ENCODE measurements at places on chromosomes 16 and 17.

- no peak for DNase-seq
These were observed 573 bp downstream of the CTDNEP1 start for GRCh38 chr17:7250695-7251627.

DNA sequence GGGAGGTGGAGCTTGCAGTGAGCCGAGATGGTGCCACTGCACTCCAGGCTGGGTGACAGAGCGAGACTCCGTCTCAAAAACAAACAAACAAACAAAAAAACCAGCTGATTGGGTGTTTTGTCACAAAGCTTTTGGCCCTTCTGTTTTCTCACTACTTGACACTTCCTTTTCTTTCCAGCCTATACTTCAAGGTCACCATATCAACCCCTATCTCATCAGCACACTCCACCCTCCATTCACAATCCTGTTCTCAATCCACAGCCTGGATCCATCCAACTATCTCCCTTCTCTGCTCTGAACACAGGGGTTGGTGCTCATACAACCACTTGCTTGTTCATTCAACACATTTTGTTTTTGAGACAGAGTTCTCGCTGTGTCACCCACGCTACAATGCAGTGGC lies 6.6 kb upstream of the MED11 start:
- DNase-seq: no peak

DNA sequence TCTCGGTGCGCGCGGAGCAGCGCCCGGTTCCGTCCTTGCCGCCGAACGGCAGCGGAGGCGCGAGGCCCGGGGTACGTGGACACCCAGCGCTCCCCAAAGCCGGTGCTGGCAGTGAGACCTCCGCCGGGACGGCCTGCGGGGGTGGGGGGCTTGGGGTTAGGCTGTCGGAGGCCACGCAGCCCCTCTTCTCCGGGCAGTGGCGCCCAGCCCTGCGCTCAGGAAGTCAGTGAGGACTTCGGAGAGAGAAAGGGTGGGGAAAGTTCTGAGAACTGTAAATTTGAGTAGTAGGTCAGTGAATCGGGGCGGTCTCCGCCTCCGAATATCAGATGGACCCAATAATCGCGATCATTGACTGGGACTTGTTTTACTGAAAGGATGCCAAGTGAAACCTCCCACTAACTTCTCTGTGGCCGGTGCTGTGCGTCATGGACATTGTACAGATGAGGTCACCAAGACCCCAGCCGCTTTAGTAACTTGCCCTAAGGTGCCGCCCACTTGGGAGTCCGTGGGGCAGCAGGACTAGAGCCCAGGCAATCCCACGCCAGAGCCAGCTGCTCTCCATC lies 468 bp downstream of the IL4R start:
- DNase-seq: peak; percentile 80

GRCh38 chr16:86467490-86467889 lies 42.8 kb upstream of the FOXF1 start:
- no peak for DNase-seq

DNA sequence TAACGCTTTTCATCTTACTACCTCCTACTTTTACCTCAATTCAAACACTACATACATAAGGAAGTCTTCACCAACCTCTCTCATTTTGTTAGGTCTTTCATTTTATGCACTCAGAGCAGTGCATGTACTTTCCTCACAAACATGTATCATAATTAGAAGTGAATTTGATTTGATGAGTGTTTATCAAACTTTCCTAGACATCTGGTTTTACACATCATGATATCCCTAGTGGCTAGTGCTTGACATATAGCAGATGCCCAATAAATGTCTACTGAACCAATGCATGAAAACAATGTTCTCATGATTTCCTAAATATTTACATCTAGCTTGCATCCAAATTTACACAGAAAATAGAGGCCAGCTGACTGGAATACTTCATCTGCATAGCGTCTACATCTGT lies 323.4 kb upstream of the KIF2B start:
- no peak for DNase-seq

DNA sequence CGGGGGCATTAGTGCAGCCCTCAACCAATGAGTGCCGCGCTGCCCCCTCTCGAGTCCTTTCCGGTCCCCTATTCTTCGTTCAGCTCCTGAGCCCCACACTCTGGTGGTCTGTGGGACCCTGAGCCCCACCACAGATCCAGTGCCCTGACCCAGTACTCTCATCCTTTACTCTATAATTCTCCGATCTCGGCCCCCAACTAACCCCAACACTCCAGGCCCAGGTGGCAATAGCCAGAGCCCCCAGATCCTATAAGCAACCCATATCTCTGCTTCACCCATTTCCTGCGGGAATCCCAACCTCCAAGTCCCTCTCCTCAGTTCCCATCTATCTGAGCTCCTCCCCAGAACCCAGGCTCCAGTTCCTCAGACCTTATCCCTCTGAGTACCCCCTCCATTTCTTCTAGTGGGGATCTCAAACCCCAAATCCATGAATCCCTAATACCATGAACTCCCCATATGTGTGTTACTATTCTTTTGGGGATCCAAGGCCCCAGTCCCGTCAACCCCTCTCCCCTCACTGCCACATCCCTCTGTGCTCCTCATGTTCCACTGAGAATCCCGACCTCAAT lies 1.0 kb upstream of the TBC1D10B start:
- DNase-seq: no peak

DNA sequence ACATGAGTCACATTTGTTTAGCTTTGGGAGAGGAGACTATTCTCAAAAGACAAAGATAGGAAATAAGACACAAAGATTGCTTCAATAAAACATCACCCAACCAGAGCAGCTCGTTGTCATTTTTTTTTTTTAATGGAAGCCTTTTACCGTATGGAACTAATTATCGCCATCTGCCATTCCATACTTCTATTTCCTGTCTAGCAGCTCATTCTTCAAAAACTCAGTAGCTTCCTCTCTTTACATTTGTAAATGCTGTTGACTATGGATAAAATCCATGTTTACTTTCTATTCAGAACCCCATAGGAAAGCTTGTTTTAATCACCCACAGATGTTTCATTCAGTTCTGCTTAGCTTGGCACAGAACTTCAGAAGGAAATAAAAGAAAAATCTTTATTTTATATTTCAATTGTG lies 110.0 kb upstream of the PSMD7 start:
- no peak for DNase-seq

DNA sequence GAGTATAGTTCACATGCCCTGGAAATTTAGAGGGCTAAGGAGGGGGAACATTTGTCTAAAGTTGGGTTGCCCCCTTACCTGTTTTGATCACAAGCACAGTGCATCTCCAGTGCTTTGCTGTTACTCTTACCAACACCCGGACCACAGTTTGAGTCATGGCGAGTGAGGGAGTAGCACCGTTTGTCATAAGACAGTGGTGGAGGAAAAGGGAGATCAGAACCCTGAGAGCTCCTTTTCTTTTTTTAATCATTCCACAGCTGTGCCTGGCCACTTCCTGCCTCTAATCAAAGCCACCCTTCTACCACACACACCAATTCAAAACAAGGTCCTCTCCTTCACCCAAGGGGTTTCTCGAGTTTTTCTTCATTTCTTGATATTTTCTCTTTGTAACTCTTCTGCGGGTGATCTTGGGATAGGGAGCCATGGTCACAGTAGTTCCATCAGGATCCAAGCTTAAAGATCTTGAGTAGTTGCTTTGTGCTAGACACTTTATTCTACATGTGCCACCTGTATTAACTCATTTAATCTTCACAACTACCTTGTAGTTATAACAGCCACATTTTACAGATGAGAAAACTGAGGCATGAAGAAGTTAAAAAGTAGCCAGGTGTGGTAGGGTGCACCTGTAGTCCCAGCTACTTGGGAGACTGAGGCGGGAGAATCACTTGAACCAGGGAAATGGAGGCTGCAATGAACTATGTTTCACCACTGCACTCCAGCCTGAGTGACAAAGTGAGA lies 5.0 kb upstream of the MYL4 start:
- peak; percentile 59 for DNase-seq

GRCh38 chr16:4290236-4290830 lies 17.5 kb upstream of the TFAP4 start:
- DNase-seq: no peak

DNA sequence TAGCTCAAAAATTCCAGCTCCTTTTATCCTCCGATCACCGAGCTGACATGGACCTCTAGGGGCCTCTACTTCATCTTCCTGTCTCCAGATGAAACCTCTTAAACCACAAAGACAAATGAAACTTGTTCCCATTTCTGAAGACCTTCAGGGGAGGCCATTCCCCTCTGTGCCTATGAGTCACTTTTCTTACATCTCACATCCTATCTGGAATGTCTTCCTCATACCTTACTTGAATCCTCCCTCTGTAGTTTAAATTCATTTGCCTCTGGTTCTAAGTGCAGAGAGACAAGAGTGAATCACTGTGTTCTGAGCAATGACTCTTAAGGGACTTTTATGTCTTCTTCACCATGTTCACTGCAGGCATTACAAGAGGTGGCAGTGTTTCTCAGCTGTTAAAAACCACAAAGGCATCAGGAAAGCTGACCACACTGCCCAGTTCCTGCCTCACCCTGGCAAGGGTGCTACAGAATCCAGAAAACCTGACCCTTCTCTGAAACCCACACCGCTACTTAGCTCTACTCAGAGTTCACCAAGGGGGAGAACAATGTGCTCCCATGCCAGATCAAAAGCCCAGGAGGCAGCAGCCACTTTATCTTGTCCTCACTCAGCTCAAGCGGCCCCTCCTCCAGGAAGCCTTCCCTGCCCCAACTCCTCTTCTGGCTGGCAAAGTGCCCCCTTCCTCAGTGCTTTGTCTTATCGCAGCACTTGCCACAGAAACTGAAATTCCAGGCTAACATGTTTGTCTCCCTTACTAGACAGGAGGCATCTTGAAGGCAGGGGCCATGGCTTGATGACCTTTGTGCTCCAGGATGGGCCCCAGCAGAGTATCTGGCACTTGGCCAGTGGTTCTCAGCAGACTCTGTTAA lies 6.4 kb downstream of the CUEDC1 start:
- no peak for DNase-seq

DNA sequence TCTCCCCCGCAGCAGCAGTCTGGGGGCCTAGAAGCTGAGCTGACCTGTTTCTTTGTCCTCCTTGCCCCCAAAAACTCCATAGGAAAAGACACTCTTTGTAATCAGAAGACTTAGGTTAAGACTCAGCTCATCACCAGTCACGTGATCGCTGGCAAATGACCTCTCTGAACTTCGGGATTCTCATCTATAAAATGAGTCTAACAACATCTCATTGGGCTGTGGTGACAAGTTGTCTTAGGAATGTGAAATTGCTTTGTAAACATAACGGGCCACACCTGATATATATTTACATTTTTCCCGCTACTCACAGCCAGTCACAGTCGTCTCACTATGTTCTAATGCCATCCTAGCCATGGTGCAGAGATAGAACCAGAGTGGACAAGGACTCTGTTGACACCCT lies 86.0 kb upstream of the LHX1 start:
- no peak for DNase-seq

GRCh38 chr17:14514973-14515372 lies 214.1 kb downstream of the HS3ST3B1 start:
- no peak for DNase-seq

GRCh38 chr16:80350061-80350460 lies 190.7 kb upstream of the DYNLRB2 start:
- DNase-seq: no peak

DNA sequence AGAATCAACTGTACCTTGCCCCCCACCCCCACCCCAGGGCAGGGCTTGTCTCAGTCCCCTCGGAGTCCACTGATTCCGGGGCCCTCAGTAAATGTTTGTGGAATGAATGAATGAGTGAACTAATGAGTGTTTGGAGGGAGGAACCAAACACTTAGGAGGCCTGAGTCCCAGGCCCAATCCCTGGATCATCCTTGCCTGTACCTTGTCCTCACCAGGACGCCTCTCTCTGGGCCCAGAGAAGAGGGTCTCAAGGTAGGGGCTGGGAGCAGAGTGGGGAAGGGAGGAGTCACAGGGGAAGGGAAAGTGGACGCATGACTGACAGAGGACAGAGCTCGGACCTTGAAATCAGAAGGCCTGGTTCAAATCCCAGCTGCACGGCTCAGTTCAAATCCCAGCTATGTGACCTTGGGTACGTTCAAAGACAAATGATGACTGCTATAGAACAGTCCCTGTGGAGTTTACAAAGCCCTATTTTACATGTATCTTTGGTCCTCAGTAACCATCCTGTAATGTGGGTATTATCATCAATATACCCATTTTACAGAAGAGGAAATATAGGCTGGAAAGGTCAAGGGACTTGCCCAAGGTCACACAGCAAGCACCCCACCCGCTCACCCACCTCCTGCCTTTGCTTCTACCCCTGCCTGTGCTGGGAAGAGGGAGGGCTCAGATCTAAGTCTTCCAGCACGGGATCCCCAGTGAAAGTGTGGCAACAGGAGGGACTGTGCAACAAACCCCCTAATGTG lies 18.3 kb downstream of the SLC4A1 start:
- no peak for DNase-seq

- no peak for DNase-seq
These were observed 9.2 kb downstream of the UBFD1 start for GRCh38 chr16:23566724-23567123.

DNA sequence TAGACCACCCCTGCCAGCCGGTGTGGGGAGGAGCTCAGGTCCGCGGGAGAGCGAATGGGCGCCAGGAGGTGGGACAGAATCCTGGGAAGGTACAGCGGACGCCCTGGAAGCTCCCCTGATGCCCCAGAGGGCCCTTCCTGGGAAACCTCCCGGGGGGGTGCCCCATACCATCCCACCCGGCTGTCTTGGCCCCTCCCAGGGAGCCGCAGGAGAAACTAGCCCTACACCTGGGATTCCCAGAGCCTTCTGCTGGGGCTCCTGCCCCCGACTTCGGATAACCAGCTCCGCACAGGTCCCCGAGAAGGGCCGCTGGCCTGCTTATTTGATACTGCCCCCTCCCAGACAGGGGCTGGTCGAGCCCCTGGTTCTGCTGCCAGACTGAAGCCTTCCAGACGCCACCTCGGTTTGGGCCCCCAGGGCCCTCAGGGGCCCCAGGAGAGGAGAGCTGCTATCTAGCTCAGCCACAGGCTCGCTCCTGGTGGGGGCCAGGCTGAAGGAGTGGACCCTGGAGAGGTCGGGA lies 3.0 kb upstream of the CBX4 start:
- DNase-seq: peak; percentile 11

DNA sequence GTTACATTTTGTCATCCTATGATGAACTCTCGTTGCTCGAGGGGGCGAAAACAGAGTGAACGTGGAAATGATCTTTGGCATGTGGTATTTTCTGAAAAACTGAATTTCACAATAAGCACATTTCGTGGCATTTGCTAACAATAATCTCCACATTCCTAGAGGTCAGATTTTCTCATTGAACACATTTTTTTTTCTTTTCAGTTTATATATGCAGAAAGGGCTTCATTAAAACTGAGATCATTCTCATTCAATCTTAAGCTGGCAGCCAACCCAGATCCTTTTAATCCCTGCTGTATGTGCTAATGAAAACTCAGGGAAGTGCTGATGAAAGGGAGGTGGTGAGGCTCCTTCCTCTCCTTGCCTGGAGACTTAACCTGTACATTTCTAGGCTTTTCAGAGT lies 52.6 kb downstream of the PRKCA start:
- no peak for DNase-seq

DNA sequence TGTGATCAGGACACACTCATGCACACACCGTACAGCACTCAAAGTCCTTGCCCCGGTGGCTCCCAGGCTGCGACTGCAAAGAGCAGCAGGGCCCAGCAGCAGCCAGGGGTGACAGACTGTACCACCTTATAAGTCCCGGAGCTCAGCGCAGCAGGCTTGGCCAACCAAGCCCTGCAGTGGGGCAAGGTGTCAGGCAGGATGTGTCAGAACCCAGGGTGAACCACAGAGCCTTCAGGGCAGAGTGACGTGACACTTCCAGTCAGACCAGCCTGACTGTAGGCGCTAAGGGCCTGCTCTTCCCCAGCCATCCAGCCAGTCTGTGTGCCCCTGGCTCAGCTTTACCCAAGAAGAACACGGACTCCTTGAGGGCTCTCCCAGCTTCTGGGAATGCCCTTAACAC lies 204.1 kb downstream of the COPRS start:
- peak; percentile 25 for DNase-seq
